CD4-positive, alpha-beta T cell treated with Interferon gamma for 1 hour (primary cell): ENCODE measurements at places on chromosomes 4 and X.

- DNase-seq = no peak
Observed at GRCh38 chr4:36187723-36188333, 56.5 kb downstream of the ARAP2 start.

DNA sequence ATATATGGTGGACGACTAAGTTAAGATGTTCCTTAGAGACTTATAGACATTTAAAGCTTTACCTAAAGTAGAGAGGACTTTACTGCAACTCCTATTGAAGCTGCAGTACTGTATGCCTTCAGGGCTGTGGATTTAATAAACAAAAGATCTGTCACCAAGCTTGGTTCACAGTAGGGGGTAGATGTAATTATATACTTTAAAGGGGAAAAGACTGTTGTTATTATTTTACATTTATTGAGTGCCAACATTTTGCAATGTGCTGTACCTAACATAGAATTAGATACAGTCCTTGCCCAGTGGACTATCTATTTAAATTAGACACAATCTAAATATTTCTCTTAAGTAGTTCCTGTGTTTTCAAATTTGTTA is 67.2 kb downstream of the SLIT2 start:
- DNase-seq = no peak

DNA sequence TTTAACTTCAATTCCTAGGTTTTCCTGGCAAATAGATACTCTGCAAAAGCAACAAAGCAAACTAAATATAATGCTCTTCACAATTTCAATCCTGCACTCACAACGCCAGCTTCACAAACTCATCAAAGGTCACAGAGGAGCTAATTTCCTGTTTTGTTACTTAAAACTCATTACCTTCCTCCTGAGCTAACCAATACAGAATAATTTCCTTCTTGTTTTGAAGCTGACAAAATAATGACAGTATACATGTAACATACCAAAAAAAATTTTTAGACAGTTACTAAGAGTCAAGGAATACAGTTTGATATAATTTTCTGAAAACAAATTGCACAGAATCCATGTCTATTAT is 17.9 kb downstream of the CNOT6L start:
- DNase-seq = no peak

DNA sequence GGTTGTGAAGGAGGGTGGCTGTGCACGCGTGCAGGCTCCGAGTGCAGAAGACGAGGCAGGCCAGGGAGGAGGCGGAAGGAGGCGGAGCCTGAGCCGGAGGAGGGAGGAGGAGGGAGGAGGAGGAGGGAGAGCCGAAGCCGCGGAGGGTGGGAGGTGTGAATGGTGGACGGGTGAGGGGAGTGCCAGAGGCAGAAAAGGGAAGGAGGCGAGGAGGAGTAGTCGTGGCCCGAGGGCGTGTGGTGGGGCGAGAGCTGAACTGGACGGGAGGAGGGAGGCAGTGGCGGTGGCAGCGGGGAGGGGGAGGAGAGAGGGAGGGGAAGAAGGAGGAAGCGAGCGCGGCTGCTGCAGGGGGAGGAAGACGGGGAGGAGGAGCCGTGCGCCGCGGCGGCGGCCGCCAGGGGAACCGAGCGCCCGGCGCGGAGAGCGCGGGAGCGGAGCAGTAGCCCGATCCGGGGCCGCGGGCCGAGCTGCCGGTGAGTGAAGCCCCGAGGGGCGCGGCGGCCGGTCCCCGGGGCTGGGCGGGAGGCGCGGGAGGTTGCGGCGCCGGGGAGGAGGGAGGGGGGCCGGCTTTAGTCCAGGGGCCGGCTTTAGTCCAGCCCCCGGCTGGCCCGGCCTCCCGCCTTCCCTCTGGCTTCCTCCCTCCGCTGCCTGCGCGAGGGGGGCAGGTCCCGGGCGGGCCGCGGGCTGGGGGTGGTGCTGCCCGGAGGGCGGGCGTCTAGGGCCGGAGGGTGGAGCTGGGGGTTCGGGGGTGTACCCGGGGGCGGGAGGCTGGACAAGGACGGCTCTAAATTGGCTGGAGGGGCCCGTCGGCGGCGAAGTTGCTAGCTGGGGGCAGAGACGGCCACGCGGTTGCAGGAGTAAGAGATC is at the start of gene TMEM164:
TSS of gene TMEM164 (plus strand) at position 815 of the 867 bp plus-strand sequence. CDS start 661 bp downstream, outside the sequence.
- peak; percentile 84 for DNase-seq

- DNase-seq = no peak
Observed at GRCh38 chrX:13168269-13168668, 123.8 kb upstream of the FAM9C start.

- no peak for DNase-seq
Observed at GRCh38 chrX:1108501-1109445, 103.7 kb downstream of the CRLF2 start.

GRCh38 chrX:15946783-15947580 is 92.4 kb upstream of the AP1S2 start:
- DNase-seq = no peak

DNA sequence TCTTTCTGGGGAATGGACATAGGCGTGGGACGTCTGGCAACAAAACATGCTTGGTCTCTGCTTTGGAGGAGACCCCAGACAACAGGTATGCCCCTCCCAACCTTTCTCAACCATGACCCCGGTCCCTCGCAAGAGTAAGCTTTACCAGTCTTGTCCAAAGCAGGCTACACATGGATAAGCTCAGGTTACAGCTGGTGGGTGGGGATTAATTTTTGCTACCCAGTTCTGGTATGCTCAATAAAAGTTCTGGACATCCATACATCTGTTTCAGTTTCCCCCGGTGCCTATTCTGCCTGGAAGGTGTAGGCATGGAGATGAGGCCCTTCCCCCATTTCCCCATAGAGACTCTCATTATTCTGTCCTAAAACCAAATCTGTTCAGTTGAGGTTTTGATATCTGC is 54.5 kb upstream of the NOCT start:
- no peak for DNase-seq

- no peak for DNase-seq
Observed at GRCh38 chrX:71493111-71493613, 39.7 kb upstream of the OGT start.

- no peak for DNase-seq
Observed at GRCh38 chrX:118506805-118507480, 11.3 kb downstream of the DOCK11 start.

DNA sequence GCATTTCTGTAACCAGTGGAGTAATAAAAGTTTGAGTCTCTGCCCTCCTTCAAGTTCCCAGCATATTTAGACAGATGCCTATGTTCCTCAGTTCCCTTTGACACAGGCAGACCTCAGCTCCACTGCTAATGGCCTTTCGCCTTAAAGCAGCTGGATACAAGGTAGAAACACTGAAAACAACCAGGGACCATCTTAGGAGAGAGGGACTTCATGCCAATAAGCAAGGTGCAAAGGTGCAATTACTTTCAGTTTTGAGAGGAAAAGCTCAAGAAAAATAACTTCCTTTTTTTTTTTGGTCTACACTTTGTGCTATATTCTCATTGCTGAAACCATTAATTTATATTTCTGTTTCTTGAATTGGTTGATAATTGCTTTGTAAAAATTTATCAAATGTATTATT is 781.9 kb upstream of the GALNTL6 start:
- no peak for DNase-seq

DNA sequence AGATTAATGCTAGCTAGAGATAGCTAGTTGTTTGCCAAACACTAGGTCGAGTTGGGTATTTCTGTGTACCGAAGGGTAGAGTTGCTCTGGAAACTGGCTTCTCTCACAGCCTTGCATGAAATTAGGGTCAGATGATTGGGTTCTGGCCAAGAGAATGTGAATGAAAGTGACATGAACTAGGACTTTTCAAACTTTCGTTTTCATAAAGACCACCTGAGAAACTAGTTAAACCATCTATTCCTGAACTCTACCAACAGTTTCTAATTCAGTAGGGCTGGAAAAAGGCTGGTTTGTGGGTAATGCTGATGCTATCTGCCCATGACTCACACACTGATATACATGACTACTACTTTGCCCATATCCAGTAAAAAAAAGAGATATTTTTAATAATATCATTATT is 157.6 kb downstream of the GASK1B start:
- DNase-seq = no peak

GRCh38 chr4:9931146-9931545 is 90.2 kb downstream of the SLC2A9 start:
- DNase-seq = no peak

DNA sequence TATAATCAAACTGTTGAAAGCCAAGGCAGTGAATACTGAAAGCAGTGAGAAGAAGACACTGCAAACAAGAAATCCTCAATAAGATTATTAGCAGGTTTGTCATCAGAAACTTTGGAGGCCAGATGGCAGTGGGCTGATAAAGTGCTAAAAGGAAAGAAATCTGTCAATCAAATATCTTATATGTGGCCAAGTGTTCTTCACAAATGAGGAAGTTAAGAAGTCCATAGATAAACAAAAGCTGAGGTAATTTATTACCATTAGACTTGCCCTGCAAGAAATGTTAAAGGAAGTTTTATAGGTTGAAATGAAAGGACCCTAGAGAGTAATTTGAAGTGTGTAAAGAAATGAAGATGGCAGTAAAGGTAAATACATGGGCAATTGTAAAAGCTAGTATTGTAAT is 586.6 kb downstream of the RAPGEF2 start:
- DNase-seq = no peak

GRCh38 chr4:37475776-37476175 is 210.4 kb downstream of the RELL1 start:
- DNase-seq = no peak

- no peak for DNase-seq
Observed at GRCh38 chr4:131013226-131013625, 1917.3 kb downstream of the C4orf33 start.

DNA sequence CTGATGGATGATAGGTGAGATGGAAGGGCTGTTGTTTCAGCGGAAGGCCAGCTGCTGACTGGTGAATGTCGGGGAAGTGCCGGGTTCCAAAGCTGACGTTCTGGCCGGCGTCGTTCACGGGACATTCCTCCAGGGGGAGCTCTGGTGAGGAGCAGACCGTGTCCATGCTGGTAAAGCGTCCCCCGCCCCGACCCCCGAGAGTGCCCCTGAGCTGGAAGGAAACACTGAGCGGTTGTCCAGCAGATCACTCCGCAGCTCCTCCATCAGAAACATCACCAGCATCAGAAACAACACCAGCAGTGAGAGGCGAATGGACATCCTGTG is 18.6 kb upstream of the ADRA2C start:
- DNase-seq = no peak

GRCh38 chr4:157582141-157582540 is 361.6 kb downstream of the GRIA2 start:
- no peak for DNase-seq

DNA sequence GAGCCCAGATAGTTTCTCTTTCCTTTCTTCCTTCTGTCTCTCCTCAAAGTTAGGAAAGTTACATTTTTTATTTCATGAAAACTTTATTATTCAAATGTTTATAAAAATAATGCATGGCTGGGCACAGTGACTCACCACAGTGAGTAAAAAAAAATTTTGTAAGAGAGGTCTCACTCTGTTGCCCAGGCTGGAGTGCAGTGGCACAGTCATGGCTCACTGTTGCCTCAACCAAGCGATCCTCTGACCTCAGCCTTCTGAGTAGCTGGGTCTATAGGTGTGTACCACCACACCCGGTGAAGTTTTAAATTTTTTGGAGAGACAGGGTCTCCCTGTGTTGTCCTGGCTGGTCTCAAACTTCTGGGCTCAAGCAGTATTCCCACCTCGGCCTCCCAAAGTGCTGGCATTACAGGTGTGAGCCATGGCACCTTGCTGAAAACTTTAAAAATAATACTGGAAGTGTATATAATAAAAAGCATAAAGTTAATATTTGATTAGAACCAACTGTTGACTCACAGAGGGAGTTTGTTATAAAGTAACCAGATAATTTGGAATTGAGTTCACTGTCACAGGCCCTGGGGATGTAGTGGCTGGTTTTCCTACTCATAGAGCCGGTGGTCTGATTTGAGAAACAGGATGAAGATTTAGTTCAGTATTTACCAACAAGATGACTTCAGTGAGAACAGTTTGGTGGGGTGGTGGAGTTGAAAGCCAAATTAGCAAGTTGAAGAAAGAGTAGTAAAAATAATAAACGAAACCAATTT is 18.0 kb downstream of the CMC4 start:
- no peak for DNase-seq

GRCh38 chr4:47538825-47539154 is 53.7 kb downstream of the ATP10D start:
- no peak for DNase-seq

GRCh38 chrX:50812995-50813842 is 775 bp downstream of the SHROOM4 start:
- no peak for DNase-seq

DNA sequence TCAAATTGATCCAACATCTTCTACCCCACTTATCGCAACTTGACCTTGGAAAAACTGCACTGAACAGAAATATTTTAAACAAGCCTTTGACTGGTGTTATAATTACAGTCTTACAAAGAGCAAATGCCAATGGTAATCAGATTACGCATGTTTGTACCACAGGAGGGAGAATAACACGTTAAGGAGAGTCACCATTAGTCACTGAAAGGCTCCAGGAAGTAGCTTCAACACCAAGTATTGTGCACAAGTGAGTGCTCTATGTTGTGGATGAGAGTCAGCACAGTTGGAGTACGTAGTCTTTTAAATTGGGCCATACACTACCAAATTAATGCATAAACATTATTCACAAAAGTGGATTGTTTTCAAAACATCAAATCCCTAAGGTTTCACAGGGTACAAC is 1081.5 kb upstream of the TENM3 start:
- DNase-seq = no peak

- no peak for DNase-seq
Observed at GRCh38 chrX:136765821-136766356, 14.8 kb downstream of the ARHGEF6 start.

DNA sequence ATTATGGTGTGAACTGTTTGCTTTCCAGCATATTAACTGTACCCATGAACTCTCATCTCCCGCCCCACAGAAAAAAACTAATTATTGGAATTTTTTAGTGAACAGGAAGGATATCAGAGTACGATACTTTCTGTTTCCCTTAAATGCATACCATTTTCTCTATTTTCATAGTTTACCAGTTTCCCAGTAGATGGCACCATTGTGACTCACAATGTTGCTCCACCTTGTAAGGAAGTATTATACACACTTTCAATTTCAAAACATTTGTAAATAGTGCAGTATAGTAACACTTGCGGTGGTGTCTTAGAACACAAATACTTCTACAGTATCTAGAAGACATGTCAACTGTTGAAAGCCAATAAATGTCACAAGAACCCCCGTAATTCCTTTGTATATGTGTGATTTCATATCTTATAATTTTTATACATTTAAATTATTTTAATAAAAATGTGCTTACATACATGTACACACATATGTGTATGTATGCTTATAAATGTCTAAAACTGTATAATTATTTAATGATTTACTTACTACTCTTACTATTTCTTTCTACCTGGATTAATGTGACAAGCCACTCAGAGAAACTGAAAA is 167.3 kb downstream of the SLIT2 start:
- no peak for DNase-seq

DNA sequence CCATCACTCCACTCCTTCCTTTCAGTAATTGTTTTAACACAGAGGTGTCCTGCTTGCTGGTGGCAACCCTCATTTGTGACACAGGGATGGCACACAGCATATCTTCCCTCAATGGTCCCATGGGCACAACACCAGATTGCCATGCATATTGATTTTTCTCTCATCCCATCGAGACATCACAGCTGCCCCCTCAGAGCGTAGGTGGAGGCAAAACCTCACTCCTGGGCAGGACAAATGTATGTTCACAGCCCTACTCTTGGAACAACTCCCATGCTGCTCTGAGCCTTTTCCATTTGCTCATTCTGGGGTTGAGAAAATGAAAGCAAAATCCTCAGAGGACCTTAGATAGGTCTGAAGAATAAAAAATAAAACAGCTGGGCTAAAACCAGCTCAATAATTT is 172.2 kb downstream of the GABRB1 start:
- DNase-seq = no peak
